Trophoblast cell (in vitro differentiated cells and primary cell): ENCODE measurements at places on chromosomes 16 and 17.
A peak's percentile ranks its signal among the peaks of the same experiment; 100 is the strongest.

GRCh38 chr17:7703584-7704479, 1.2 kb upstream of the EFNB3 start:
- no peak for DNase-seq

DNA sequence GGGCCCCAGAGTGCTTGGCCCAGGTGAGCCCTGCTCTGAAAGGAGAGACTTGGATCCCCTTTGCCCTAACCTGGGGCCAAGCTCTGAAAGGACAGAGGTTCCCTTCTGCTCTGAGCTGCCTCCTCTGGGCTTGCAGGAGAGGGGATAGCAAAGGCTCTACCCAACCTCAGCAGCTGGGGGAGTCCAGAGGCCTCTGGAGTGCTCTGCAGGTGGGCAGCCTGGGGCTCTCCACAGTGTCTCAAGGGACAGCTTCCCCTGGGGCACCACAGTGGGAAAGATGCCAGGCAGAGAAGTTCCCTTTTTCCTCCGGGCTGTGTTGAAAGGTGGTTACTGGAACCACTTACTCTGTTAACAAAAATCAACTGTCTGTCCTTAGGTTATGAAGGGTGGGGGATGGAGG, 48.2 kb upstream of the MGAT5B start:
- DNase-seq = no peak

DNA sequence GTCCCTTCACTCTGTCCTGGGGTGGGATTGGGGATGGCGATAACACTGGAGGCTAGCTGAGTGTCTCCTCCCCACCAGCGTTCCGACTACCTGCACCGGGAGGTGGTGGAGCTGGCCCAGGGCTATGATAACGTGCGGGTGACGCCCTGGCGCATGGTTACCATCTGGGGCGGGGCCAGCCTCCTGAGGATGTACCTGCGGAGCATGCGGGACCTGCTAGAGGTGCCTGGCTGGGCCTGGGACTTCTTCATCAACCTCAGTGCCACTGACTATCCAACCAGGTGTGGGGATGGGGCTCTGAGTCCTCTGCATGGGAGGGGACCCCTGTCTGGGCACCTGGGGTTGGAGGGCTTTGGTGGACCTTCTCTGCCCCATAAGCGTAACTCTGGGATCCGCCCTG, 8.8 kb downstream of the XYLT2 start:
- no peak for DNase-seq

- DNase-seq = no peak
These were observed 394.8 kb downstream of the KCNJ2 start for GRCh38 chr17:70564006-70564620.

- DNase-seq = no peak
These were observed 3.1 kb upstream of the SERPINF1 start for GRCh38 chr17:1758807-1759206.

DNA sequence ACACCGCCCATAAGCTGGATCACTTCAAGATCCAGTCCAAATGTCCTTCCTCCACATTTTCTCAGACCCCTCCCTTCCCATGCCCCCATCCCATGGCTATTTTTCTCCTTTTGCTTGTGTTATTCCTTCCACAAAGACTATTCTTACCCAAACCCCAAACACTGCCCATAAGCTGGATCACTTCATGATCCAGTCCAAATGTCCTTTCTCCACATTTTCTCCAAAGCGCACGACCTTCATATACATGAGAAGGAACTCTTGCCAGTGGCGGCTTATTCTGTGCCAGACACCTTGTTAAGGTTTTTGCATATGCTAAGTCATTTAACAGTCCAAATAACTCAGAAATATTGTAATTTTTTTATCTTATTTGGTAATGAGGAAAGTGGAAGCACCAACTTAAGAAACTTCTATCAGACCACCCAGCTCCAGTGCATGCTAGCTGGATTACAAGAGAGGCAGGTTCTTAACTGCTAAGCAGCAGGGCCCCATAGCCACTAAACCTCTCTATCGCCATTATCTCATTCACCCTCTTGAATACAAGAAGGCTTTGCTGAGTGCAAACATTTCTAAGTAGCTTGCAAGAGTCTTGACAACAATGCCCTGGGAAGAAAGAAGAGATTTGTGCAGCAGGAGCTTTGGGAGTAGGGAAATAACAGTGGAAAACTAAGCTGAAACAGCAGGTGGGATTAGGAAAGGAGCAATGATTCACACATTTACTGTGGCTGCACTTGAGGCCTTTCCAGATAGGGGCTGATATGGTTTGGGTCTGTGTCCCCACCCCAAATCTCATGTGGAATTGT, 428.2 kb upstream of the MAF start:
- no peak for DNase-seq

- DNase-seq = no peak
These were observed 243.2 kb upstream of the MON1B start for GRCh38 chr16:76947749-76948148.

GRCh38 chr17:55427587-55427882, 5.9 kb upstream of the MMD start:
- DNase-seq = no peak

GRCh38 chr17:8964801-8965393, 610 bp downstream of the PIK3R5 start:
- no peak for DNase-seq

DNA sequence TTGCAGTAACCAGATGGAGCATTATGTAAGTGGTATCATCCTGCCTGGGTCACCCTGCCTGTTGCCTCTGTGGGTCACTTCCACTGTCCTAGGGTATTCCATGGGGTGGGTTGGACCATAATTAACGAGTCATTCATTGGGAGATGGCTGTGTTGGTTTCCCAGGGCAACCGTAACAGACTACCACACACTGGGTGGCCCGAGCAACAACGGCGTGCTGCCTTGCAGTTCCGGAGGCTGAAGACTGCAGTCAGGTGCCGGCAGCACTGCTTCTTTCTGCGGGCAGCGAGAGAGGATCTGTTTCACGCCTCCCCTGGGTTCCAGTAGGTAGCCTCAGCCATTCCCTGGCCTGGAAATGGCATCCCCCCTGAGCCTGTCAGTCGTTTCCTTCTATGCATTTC, 28.9 kb upstream of the CMIP start:
- no peak for DNase-seq

GRCh38 chr16:78133919-78134318, 34.5 kb downstream of the WWOX start:
- DNase-seq = no peak

DNA sequence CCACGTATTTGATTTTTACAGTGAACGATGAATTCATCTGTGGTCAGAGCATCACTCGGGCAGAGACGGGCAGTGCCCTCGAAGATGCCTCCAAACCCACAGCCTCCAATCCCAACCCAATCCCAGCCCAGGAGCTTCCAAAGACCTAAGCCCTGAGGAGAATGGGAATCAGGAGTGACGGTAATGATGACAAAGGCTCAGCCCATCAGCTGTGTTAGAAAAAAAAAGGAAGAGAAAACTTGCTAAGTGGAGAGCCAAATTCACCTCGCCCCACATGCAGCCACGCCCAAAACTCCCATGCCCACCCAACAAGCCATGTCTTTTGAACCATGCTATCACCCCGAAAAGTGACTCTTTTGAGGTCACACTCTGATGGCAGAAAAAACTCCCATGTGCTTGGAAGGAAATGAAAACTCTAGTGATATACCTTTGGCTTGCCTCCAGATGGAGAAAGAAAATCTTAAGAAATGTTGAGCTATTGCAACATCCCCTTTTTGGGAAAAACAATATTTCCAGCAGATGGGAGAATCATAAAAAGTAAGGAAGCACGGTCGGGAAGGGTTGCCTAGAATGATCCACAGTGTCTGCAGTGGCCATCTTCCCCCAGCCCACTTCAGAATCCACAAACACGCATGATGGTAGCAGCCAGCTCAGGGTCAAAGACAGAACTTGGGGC, 37.7 kb downstream of the XYLT1 start:
- no peak for DNase-seq

DNA sequence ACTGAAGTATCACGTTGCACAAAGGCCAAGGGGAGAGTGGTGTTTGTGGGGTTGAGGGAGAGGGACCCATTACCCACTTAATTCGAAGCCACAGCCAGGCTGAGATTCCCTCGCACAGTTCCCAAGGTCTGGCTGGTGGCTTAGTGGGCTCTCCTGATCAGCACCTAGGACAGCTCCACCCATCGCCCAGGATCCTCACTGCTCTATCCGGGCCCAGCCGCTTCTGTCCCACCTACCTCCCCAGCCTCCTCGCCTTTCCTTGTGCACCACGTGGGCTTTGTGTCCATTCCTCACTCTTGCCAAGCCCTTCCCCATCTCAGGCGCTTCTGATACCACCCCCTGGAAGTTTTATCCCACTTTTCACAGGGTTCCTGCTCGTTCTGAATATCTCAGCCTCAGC, 163.5 kb downstream of the CCT6B start:
- DNase-seq = peak; percentile 55
